Ovary (tissue), 10 donors: ENCODE measurements at places on chromosomes 11 and 22. TPM values are rescaled to one million over a fixed set of nuclear protein-coding genes. Genes with fewer than 3 reads are reported as not detected.

Gene MUC5AC
- total RNA-seq, result not detected

Gene TPBGL
- total RNA-seq, result 0.13 TPM

Gene GSTP1
- 459 TPM for total RNA-seq

Gene TENM4
- total RNA-seq, result 117 TPM

Gene MS4A12
- total RNA-seq, result not detected

Gene HEPHL1
- total RNA-seq, result not detected

Gene NLRP14
- 0.11 TPM for total RNA-seq

Gene OR10A6
- not detected for total RNA-seq
